ENCODE measurements at places on chromosomes 6 and 20. TPM values are rescaled to one million over a fixed set of nuclear protein-coding genes. Genes with fewer than 3 reads are reported as not detected.

GSTA2 gene
- not detected for polyA plus RNA-seq

C20orf144 gene
- polyA plus RNA-seq, result 0.15 TPM

GPR6 gene
- polyA plus RNA-seq, result not detected

- H3K4me1 ChIP-seq, result no peaks in the 10 kb centered on the region
- no peaks in the 10 kb centered on the region for H3K27me3 ChIP-seq
- no peak overlapping the region for H3K27ac ChIP-seq
- DNase-seq, result no peak
Observed at GRCh38 chr20:57612916-57613315, 7.3 kb downstream of the ZBP1 start.

GRCh38 chr20:37366743-37367142, 20.8 kb downstream of the SRC start:
- no peak for DNase-seq
- no peak overlapping the region for H3K27ac ChIP-seq
- H3K27me3 ChIP-seq, result no peaks in the 10 kb centered on the region

DNA sequence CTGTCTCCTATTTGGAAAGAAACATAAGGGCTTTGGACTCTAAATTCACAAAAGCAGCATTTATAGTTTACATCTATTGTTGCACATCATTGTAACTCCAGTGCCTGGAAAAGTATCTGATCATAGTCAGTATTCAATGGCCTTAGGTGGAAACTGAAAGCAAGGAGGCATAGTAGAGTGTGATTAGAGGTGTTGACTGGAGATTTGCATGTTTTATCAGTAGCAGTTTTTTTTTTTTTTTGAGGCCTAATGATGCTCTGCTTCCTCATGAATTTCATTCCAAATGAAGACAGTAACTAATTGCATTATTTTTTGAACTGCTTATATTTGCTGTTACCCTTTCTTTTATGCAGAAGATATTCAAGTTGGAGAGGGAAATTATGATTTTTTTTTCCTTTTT, 213.2 kb upstream of the FLRT3 start:
- no peak overlapping the region for H3K27ac ChIP-seq
- no peaks in the 10 kb centered on the region for H3K36me3 ChIP-seq
- no peak overlapping the region for H3K4me3 ChIP-seq
- H3K27me3 ChIP-seq, result no peaks in the 10 kb centered on the region
- DNase-seq, result no peak

- no peaks in the 10 kb centered on the region for H3K36me3 ChIP-seq
- no peak overlapping the region for H3K4me3 ChIP-seq
- no peaks in the 10 kb centered on the region for H3K27me3 ChIP-seq
- H3K4me1 ChIP-seq, result peaks cover 8% of the 10 kb centered on the region
- no peak for DNase-seq
Observed at GRCh38 chr6:136751522-136751956, 40.7 kb downstream of the MAP3K5 start.

DNA sequence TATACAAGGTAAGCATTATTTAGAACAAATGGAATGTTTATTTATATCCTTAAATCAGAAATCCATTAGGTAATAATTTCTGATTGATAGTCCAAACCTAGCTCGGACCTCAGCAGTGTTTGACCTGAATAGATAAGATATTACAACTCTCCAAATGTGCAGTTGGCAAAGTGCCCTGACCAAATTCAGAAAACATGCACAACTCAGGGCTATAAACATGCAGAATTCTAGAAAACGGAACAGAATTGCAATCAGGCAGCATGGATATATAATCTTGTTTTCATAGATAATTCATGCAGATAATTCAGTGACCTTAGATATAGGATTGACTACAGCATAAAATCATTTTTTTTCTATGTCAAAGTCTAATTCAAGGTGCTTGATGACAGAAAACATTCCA, 626.6 kb upstream of the CITED2 start:
- no peak overlapping the region for H3K4me3 ChIP-seq
- no peaks in the 10 kb centered on the region for H3K36me3 ChIP-seq
- H3K27me3 ChIP-seq, result no peaks in the 10 kb centered on the region
- no peak overlapping the region for H3K27ac ChIP-seq

Data from heart left ventricle (tissue), 16 donors.